ENCODE measurements at places on chromosomes 5 and 9.

- DNase-seq, result no peak
These were observed 147.6 kb downstream of the SV2C start for GRCh38 chr5:76230711-76231285.

- no peak for DNase-seq
These were observed 1420.1 kb upstream of the ACO1 start for GRCh38 chr9:30964332-30964731.

- DNase-seq, result no peak
These were observed 23.2 kb downstream of the MAP3K1 start for GRCh38 chr5:56838409-56839039.

DNA sequence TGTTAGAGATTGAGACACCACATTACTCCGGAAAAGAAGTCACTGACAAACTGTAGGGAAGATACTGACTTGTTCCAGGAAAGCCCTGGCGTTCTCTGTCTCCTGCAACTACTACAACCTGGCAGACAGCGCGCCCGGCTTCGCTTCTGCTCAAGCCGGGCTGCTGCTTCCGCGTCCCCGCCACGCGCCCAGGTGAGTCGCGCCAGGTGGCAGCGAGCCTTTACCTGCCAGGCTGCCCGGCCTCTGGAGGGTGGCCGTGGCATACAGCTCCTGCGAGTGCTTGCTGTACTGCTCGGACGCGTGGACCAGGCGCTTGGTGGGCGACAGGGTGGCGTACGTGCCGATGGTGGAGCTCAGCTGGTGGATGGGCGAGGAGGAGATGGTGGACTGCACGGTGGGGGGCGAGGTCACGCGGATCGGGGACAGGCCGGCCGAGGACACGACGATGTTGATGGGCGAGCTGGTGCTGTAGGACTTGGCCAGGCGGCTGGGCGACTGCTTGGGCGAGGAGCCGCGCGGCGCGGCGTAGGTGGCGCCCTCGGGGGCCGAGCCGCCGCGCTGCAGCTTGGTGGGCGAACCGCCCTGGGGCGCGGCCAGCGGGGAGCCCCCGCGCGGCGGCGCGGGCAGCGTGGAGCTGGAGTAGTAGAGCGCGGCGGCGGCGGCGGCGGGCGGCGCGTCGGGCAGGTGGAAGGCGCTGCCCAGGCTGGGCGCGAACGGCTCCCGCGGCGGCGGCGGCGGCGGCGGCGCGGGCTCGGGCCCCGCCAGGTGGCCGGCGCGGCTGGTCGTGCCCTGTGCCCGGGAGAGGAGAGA is 519.6 kb downstream of the CTNND2 start:
- DNase-seq, result no peak

DNA sequence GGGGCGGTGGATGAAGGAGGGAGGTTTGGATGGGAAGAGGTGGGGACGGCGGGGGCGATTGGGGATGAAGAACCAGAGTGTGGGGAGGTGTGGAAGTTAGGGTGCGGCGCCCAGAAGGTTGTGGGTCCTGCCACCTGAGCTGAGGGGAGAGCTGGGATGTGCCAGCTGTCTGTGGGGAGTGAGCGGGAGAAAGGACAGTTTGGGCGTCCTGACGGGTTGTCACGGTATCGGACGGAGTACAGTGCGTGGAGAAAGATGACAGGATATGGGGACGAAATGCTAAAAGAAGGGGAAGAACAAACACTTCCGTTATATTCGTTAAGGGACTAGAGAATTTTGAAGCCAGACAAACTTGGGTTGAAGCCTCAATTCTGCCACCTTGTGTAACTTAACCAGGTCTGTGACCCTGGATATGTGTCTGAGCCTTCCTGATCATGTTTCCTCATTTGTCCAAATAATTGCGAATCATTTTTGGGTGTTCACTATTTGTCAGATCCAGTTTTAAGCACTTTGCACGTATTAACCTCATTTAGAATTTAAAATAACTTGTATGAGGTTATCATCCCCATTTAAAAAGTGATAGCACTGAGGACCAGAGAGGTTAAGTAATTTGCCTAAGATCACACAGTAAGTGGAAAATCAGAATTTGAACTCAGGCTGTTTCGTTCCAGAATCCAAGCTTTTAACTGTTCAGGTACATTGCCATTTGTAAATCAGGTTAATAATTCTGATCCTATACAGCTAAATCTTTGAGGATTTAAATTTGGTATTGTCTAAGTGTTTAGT is 689 bp downstream of the CNTRL start:
- no peak for DNase-seq

DNA sequence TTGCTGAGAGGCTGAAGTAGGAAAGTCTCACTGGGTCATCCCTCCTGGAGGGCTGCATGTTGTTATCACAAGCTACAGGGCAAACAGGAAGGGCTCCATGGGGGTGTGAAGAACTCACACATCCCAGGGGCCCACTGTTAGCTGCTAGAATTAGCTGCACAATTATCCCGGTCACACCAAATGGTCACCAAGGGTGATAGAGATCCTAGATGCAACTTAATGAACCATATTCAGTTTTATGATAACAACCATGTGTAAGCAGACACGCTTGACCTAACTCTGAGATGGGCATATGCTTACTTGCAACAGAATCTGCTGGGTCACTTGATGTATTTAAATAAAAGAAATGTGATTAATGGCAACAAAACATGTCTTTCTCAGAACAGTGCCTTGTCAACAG is 143.5 kb upstream of the C6 start:
- no peak for DNase-seq

GRCh38 chr5:137312011-137312410 is 187.1 kb downstream of the SPOCK1 start:
- no peak for DNase-seq

DNA sequence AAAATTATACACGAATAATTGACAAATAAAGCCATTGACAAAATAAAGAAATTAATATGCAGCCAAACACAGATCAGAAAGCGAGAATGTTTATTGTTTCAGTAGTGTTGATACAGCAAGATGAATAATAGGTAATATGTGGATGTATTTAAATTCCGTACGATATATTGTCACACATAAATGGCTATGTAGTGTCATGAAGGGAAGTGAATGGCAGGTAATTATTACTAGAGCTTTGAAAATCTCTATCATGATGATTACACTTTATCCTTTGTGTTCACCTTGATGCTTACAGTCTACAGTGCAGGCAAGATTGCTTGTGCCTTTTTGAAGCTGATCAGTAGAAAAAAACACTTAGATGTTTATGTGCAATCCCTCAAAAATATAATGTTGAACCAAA is 23.3 kb upstream of the CDH10 start:
- no peak for DNase-seq

DNA sequence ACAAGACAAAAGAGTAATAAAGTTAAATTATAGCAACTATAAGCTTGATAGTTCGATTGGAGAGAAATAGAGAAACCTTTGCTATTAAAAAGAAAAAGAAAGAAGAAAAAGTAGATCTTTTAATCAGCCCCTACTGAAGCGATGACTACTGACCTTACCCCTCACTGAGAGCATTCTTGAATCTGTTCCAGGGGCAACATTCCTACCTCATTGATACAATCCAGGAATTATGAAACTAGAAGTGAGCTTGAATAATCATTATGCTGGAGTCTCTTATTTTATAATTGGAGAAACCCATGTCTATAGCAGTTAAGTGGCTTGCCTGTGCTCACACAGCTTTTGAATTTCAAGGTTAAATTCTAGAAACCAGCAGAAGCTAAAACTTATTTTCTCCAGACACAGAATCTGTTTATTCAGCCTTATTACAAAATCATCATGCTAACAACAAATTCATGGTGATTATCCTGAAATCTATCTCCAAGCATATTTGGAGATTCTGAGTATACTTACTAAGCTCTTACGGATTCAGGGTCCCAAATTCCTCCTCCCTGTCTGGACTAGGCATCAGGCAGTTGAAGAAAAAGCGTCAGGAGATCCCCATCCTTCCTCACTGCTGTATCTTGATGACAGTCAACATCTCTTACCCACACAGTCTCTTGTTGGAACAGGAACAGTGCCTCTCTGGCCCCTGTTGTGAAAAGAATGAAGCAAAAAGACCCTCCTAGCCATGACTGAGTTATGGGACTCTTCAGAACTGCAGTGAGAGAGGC is 547.6 kb upstream of the WWC1 start:
- DNase-seq, result no peak

- no peak for DNase-seq
These were observed 51.4 kb downstream of the SMARCA2 start for GRCh38 chr9:2066312-2067273.

DNA sequence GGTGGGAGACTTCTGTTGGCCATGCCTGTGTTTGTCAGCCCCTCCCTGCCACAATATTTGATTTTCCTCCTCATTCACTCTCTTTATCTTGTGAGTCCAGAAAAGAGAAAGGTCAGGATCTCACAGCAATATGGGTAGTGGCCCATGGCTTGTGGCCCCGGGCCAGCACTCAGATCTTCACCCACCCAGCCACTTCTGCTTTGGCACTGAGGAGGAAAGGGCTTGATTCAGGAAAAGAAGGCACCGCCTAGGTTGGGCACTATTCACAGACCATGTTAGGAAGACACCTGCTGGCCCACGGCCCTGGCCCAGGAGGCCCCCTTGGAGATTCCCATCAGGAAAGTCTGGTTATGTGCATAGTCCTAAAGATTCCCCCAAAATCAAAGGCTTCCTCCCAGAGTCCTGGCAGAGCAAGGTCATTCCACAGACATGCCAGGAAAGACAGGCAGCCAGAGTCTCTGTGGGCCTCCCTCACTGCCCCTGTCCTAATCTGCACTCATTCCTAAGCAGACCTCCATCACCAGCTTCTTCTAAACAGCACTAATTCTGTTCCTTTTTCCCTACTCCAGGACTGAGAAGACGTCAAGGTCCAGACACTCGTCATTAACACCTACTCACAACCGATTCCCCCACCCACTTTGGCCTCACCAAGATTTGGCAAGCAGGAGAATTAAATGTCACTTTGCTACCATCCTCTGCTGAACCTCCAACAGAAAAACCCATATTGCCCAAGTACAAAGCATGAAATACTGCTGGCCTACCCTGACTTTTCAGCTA is 179.3 kb downstream of the DEPDC1B start:
- DNase-seq, result no peak

DNA sequence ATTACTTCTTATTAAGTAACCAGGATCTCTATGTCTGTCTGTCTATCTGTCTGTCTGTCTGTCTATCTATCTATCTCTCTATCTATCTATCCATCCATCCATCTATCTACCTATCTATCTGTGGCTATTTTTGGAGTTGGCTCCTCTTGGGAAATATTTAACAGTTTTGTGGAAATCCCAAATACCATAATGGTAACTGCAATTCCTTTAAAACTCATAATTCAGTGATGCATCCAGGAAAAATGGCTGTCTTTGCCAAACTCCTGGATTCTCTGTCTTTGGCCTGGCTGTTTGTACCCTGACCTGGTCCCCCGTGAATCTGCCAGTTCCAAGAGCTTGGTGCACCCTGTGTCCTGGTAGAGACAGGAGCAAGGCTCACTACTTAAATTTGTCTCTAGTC is 197.0 kb downstream of the PCSK1 start:
- DNase-seq, result no peak

DNA sequence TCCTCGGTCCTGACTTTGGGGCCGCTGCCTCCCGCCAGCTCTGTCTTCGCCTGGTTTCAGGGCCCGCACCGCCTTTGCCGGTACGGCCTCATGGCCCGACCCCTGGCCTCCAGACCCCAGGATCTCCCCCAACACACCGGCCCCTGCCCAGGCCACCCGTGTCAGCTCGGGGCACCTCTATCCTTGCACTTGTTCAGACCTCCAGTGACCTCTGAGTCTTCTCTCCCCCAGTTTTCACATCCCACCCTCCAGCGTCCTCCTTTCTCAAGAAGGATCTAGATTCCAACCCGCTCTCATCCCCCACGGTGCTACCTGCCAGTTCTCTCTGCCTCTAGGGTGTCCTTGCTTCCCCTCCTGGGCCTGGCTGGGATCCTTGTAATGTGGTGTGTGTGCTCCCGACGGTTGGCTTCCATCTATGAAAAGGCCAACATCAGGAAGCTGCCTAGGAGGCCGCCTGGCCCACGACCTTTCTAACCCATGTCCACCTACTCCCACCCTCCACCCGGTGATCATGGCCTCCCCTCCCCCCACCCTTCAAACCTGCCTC is 61.1 kb downstream of the SPATA31C2 start:
- no peak for DNase-seq

DNA sequence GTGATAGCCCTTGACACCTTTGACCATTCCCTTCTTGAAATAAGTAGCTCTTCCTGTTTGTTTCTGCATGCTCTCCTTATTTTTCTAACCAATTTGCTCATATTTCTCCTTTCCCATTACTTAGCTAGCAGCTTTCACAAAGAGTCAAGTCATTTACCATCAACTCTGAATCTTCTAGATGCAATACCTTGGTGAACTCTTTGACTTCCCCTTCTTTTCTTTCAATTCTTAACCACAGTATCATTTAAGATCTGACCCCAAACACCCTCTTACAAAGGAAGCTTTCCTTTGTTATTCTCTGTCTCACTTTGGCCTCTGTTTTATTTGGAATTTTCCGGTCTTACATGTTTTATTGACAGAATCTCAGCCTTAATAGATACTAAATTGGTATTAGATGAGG is 14.0 kb downstream of the NFX1 start:
- no peak for DNase-seq

DNA sequence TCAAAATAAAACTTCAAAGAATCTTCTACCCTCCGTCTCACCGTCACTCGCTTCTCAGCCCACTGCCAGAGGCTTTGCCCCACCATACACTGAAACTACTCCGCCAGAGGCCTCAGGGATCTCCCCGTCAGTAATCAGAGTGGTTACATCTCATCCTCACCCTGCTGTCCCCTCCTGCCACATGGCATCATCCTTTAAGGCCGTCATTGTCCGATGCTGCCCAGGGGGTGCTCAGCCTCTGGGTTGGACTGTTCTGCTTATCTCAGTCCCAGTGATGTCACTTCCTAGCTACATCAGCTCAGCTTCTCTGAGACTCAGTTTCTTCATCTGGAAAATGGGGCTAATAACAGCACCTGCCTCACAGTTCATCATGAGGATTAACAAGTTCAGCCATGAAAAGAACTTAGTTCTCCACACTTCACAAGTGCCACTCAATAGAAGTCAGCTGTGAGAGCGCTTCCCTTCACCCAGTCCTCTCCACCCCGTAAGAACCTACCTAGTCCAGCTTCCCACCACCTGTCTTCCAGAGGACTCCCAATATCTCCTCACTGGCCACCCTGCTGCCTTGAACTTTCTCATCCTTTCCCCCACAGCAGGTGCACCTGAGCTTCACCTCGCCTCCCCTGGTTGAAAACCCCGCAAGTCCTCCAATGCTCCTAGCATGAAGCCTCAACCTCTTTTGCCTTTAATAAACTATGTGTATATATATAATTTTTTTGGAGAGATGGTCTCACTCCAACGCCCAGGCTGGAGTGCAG is 2.8 kb upstream of the IL3 start:
- no peak for DNase-seq

DNA sequence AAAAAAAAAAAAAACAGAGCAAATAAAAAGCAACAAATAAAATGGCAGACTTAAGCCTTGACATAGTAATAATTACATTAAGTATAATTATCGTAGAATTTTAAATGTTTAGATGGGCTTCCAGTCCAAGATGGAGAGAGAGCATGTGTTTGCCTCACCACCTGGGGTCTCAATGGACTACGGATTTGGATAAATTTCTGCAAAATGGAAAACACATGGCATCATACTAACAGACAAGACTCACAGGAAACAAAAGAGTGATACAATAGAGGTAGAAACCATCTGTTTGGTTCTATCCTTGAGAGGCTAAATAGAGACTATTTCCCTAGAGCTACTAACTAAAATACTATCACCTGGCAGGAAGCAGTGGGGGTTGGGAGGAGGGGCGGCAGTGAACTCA is 144.3 kb downstream of the MUSK start:
- no peak for DNase-seq

Measured in activated CD8-positive, alpha-beta memory T cell treated with anti-CD3 and anti-CD28 coated beads for 1 hour (primary cell).